Progenitor cell of endocrine pancreas (in vitro differentiated cells): ENCODE measurements at places on chromosomes 1 and 21.
A peak's percentile ranks its signal among the peaks of the same experiment; 100 is the strongest.

DNA sequence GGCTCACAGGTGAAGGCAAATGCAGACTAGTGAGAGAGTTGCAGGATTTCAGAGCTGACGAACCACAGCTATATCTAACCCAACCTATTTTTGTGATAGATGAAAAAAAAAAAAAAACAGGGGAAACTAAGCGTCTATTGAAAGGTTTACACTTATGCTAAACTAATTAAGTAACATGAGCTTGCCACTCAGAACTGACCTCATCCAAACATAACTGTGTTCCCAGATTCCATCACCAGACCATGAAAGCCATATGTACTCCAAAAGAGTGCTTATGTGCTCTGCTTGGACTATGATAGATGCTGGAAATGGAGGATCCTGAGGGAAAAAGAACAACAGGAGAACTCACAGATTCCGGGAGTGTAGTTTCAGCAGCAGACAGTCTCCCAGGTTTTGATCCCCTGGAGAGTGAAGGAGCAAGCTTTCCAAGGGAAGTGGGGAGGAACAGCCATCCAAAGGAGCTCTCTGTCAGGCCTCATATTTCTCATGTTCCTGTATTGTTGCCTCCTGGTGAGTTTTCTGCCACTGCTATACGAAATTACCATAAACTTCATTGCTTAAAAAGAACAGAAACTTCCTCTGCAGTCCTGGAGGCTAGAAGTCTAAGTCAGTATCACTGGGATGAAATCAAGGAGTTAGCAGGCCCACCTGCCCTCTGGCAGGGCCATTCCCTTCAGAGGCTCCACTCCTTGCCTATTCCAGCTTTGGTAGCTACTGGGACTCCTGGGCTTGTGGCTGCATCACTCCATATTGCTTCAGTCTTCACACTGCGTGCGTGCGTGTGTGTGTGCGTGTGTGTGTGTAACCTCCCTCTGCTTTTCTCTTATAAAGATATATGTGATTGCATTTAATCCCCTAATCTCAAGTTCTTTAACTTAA is 38.1 kb downstream of the NIBAN1 start:
- no peaks in the 10 kb centered on the region for H3K4me1 ChIP-seq
- H3K27ac ChIP-seq: no peak overlapping the region
- H3K4me3 ChIP-seq: no peak overlapping the region
- DNase-seq: no peak
- peaks cover 5% of the 10 kb centered on the region for H3K27me3 ChIP-seq

DNA sequence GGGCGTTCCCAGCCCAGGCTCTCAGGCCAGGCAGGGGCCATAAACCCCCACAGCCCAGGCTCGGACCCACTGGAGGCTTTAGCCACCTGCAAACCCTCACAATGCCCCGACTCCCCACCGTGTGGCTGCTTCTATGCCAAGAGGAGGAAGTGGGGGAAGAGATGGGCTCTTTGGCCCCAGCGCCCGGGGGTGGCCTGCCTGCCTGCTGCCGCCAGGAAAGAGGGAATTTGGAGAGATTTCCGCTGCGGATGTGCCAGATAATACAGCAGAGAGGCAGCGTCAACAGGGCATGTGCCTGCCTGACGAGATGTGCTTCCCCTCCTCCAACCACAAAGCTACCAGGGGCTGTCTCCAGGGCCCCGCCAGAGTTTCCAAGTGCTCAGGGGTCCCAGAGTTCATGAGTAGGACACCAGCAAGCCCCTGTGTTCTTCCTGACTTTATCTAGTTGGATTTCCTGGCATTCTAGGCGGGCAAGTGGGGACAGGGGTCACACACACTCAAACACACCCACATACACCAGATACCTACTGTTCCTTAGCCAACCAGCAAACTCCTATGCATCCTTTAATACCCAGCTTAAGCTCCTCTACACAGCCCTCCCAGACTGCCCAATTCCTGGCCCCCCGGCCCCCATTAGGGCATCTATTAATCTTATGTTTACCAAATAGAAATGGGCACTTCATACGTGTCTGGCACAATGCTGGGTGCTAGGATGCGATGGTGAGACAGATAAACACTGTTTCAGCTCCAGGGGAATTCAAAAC is 14.1 kb downstream of the EPHA2 start:
- H3K27me3 ChIP-seq: no peaks in the 10 kb centered on the region
- H3K4me1 ChIP-seq: peaks cover 41% of the 10 kb centered on the region
- DNase-seq: no peak
- H3K4me3 ChIP-seq: no peak overlapping the region

DNA sequence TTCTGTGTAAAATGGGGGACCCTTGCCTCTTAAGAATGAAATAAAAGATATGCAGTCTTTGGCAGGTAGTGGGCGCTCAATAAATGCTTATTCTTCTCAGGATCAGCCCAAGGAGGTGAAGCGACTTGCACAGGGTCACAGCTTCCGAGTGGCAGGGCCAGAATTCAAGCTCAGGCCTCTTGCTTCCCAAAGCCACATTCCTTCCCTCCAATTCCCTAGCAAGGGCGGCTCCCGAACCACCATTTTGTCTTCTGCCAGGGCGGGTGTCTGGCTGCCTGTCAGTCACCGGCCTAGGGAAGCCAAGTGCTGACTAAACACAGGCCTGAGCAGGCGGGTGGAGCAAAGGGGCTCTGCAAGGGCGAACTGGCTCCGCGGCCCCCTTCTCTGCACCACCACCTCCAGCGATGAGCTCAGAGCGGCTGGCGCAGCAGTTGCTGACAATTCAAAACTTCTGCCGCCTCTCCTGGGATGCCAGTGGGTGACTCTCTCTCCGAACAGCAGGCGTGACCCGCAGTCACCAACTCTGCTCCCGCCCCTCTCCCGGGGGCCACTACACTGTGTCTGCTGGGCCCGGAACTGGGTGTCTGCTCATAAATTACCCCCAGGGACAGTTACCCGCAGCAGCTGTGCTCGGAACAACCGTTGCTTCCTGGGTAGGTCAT is 10.8 kb downstream of the GPR3 start:
- H3K4me1 ChIP-seq: peaks cover 4% of the 10 kb centered on the region
- H3K4me3 ChIP-seq: no peak overlapping the region
- no peaks in the 10 kb centered on the region for H3K27me3 ChIP-seq
- no peak for DNase-seq

- no peak for DNase-seq
- H3K36me3 ChIP-seq: peaks cover 7% of the 10 kb centered on the region
- no peak overlapping the region for H3K4me3 ChIP-seq
- H3K4me1 ChIP-seq: peaks cover 2% of the 10 kb centered on the region
- no peak overlapping the region for H3K27ac ChIP-seq
These were observed 20.4 kb downstream of the WNT4 start for GRCh38 chr1:22122273-22123070.

DNA sequence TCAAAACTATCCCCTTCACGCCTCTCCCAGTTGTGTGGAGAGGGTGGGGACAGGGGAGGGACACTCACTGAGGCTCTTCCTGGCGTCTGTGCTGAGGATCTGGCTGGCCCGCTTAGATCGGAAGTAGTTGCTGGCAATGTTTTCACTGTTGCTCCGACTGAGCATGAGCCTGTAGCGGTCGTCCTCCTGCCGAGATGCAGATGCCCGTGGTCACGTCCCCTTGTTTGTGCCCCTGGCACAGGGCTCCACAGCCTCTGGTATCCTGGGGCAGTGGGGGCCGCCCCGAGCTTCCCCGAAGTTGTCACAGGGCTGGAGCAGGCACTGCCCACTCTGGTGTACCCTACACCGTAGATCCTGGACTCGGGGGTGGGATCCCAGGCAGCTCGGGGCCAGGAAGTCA is 5.0 kb upstream of the DDOST start:
- no peaks in the 10 kb centered on the region for H3K27me3 ChIP-seq
- H3K27ac ChIP-seq: no peak overlapping the region
- peaks cover 8% of the 10 kb centered on the region for H3K4me1 ChIP-seq
- DNase-seq: no peak
- no peak overlapping the region for H3K4me3 ChIP-seq

- no peak for DNase-seq
- no peak overlapping the region for H3K27ac ChIP-seq
- H3K27me3 ChIP-seq: peaks cover 28% of the 10 kb centered on the region
- no peaks in the 10 kb centered on the region for H3K4me1 ChIP-seq
- H3K36me3 ChIP-seq: no peaks in the 10 kb centered on the region
- H3K4me3 ChIP-seq: no peak overlapping the region
These were observed 38.9 kb downstream of the LMX1A start for GRCh38 chr1:165317612-165318011.

GRCh38 chr21:36145259-36145658 is 10.4 kb downstream of the CBR3 start:
- no peak for DNase-seq
- peaks cover 5% of the 10 kb centered on the region for H3K36me3 ChIP-seq
- H3K27ac ChIP-seq: no peak overlapping the region
- H3K27me3 ChIP-seq: peaks cover 3% of the 10 kb centered on the region

GRCh38 chr1:79105500-79105899 is 99.0 kb upstream of the ADGRL4 start:
- H3K4me1 ChIP-seq: no peaks in the 10 kb centered on the region
- no peak for DNase-seq
- H3K36me3 ChIP-seq: no peaks in the 10 kb centered on the region
- H3K27me3 ChIP-seq: no peaks in the 10 kb centered on the region

- no peak for DNase-seq
- H3K36me3 ChIP-seq: no peaks in the 10 kb centered on the region
These were observed 30.1 kb downstream of the SPSB1 start for GRCh38 chr1:9322661-9323244.

- no peak for DNase-seq
- no peak overlapping the region for H3K27ac ChIP-seq
- H3K4me1 ChIP-seq: no peaks in the 10 kb centered on the region
- H3K36me3 ChIP-seq: peaks cover 8% of the 10 kb centered on the region
- H3K4me3 ChIP-seq: no peak overlapping the region
- peaks cover 2% of the 10 kb centered on the region for H3K27me3 ChIP-seq
These were observed 326.3 kb downstream of the PBX1 start for GRCh38 chr1:164885311-164885710.

GRCh38 chr1:109898842-109899241 is 11.8 kb upstream of the CSF1 start:
- H3K27ac ChIP-seq: no peak overlapping the region
- no peak overlapping the region for H3K4me3 ChIP-seq
- peaks cover 30% of the 10 kb centered on the region for H3K27me3 ChIP-seq
- no peak for DNase-seq
- H3K4me1 ChIP-seq: peaks cover 6% of the 10 kb centered on the region
- H3K36me3 ChIP-seq: no peaks in the 10 kb centered on the region

DNA sequence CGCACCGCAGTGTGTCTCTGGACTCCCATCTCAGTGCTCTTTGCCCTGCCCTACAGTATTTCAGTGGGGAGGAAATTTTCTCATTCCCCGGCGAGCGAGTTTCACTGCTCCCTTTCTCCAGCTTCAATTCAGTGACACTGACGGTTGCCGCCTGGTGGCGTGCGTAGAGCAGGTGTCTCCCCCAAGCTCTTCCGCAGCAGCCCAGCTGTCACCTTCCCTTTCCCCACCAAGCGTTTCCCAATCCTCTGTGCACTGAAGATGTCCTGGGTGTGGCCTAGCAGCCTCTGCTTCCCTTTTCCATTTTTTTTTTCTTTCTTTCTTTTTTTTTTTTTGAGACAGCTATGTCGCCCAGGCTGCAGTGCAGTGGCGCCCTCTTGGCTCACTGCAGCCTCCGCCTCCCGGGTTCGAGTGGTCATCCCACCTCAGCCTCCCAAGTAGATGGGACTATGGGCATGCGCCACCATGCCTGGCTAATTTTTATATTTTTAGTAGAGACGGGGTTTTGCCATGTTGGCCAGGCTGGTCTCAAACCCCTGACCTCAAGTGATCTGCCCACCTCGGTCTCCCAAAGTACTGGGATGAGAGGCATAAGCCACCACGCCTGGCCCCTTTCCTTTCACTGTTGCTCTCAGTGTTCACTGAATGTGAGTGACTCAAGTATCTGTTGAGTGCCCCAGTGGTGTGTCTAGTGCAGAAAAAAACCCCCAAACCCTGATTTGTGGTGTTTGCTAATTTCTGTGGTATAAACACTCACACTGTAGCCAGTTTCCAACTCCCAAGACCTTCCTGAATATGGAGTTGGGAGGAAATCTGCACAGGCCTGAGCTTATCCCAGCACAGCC is 30.1 kb downstream of the TNFRSF1B start:
- no peaks in the 10 kb centered on the region for H3K36me3 ChIP-seq
- DNase-seq: no peak
- peaks cover 15% of the 10 kb centered on the region for H3K27me3 ChIP-seq
- H3K4me1 ChIP-seq: no peaks in the 10 kb centered on the region
- H3K4me3 ChIP-seq: no peak overlapping the region
- no peak overlapping the region for H3K27ac ChIP-seq

DNA sequence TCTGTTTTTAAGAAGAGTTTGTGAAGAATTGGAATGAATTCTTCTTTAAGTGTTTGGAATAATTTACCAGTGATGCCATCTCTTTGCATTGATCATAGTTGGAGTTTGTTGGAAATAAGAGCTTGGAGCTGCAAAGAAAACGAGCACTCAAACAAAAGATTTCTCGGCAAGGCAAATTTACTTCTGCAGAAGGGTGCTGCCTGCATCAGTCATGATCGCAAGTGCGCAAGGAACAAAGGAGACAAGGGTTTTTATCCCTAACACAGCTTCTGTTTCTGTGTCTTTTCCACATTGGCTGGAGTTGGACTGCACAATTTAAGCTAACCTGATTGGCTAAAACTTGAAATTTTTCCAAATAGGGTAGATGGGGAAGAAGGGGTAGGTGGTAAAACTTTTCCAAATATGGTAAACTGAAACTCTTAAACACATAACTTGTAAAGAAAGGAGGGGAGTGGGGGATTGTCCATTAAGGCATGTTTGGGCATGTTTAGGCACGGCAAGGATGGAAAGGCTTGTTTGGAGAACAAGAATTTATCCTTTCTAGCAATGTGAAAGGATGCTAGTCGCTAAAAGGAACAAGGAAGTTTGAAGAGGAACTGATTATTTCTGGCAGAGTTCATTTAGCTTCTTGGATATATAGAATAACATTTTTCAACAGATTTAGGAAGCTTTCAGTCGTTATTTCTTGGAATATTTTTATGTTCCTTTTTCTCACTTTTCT is 3.5 kb upstream of the AADACL4 start:
- no peak overlapping the region for H3K27ac ChIP-seq
- H3K27me3 ChIP-seq: no peaks in the 10 kb centered on the region
- H3K4me3 ChIP-seq: no peak overlapping the region

DNA sequence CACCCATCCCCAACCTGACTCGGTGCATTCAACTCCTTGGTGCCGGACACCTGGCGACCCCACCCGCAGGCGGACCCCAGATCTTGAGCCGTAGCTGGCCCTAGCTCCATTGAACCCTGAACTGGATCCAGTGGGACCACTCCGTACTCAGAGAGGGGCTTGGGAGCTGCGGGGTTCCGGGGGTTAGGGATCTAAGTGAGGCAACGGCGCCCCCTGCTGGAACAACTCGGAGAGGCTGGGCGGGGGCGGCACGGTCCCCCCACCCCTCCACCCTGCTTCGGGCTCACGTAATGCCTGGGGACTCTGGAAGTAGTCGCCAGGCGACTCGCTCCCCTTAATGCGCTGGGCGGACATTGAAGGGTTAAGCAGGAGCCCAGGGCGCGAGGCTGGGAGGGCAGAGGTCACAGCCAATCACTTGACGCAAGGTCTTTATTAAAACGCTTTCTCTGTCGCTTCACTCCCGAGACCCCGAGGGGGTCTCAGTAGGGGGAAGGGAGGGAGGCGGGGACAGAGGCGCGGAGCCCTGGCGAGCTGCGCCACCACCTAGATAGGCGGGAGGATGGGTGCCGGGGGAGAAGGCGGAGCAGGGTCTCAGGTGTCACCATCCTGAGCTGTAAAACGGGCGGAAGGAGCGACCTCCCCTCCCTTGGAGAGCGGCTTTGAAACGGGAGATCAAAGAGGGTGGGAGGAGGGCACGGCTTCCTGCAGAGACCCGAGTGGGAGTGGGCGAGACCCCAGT is 704 bp upstream of the CRABP2 start:
- peaks cover 35% of the 10 kb centered on the region for H3K4me1 ChIP-seq
- peak overlapping the region; percentile 90 for H3K27ac ChIP-seq
- peak; percentile 77 for DNase-seq
- peak overlapping the region; percentile 79 for H3K4me3 ChIP-seq
